ENCODE measurements at places on chromosomes 12 and 14. TPM values are rescaled to one million over a fixed set of nuclear protein-coding genes. Genes with fewer than 3 reads are reported as not detected.

- H3K27me3 ChIP-seq, result no peaks in the 10 kb centered on the region
- no peak overlapping the region for H3K27ac ChIP-seq
- no peak overlapping the region for H3K4me3 ChIP-seq
- no peaks in the 10 kb centered on the region for H3K4me1 ChIP-seq
- no peaks in the 10 kb centered on the region for H3K36me3 ChIP-seq
These were observed 31.2 kb downstream of the CCDC59 start for GRCh38 chr12:82326905-82327503.

DNA sequence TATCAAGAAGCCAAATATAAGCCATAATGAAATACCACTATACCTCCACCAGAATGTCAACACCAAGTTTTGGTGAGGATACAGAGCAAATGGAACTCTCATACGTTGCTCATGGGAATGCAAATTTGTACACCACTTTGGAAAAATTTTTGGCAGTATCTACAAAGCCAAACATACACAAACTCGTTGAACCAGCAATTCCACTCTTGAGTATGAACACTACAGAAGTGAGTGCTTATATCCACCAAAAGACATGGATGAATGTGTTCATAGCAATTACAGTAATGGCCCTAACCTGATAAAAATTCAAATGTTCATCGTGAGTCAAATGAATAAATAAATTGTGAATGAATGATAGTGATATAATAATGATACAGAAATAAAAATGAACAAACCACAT lies 24.8 kb downstream of the C12orf71 start:
- H3K36me3 ChIP-seq, result no peaks in the 10 kb centered on the region
- H3K27ac ChIP-seq, result no peak overlapping the region

GRCh38 chr14:90900476-90901083 lies 84.3 kb upstream of the TTC7B start:
- no peak overlapping the region for H3K4me3 ChIP-seq
- H3K4me1 ChIP-seq, result no peaks in the 10 kb centered on the region
- H3K27me3 ChIP-seq, result no peaks in the 10 kb centered on the region
- H3K36me3 ChIP-seq, result peaks cover 37% of the 10 kb centered on the region
- H3K27ac ChIP-seq, result no peak overlapping the region

DNA sequence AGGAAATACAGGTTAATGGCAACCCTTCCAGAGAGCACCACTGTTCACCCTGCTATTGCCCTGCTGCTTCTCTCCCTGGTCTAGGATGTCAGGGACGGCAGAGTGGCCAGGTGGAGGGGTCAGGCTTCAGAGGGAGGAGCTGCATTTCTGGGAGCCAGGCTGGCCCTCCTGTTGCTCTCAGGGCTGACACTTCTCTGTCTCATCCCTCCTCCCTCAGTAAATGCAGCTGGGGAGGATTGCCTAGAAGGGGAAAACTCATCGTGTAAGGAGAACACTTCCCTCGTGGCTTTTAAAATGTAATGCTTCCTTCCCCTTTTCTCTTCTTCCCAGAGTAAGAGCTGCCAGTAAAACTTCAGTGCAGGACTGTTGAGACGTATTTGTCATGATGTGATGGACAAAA lies 20.8 kb downstream of the SUSD6 start:
- H3K4me3 ChIP-seq, result no peak overlapping the region
- H3K4me1 ChIP-seq, result peaks cover 65% of the 10 kb centered on the region
- H3K27ac ChIP-seq, result no peak overlapping the region
- no peak for DNase-seq
- no peaks in the 10 kb centered on the region for H3K36me3 ChIP-seq

DNA sequence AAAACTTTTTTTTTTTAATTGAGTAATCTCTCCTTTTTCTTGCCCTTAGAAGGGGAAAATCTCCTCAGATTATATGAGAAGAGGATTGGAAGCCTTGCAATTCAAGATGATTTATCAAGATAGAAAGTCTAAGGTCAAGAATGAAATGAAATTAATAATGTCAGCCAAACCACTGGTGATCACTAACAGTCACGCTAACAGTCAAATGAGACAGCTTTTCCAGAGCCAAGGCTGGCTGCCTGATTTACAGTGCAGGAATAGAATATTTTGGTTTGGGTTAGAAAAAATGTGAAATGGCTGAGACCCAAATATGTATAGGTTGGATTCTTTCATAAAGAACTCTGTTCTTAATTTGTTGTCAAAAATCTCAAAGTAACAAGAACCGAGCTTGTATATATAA lies 204.3 kb downstream of the PPM1H start:
- no peak overlapping the region for H3K27ac ChIP-seq
- H3K27me3 ChIP-seq, result no peaks in the 10 kb centered on the region
- no peak for DNase-seq
- H3K4me3 ChIP-seq, result no peak overlapping the region
- H3K36me3 ChIP-seq, result no peaks in the 10 kb centered on the region

GRCh38 chr14:76769636-76770292 lies 8.5 kb downstream of the VASH1 start:
- DNase-seq, result no peak
- no peaks in the 10 kb centered on the region for H3K36me3 ChIP-seq
- no peaks in the 10 kb centered on the region for H3K27me3 ChIP-seq
- H3K4me3 ChIP-seq, result no peak overlapping the region
- no peak overlapping the region for H3K27ac ChIP-seq
- H3K4me1 ChIP-seq, result peaks cover 41% of the 10 kb centered on the region

DNA sequence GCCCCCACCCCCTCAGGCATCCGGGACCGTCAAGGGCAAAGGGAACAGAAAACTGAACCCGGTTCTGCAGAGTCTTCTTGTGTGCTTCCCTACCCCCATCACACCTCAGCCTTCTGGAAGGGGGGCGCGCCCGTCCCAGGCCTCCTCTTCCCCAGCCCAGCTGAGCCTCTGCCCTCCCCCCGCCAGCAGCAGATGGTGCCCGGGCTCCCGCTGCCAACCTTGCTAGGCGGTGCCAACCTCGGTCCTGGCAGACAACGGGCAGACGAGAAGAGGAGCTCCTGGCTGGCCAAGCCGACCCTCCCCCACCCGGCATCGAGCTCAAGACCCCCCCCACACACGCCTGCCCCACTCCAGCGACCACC lies 8.7 kb downstream of the STAC3 start:
- peaks cover 60% of the 10 kb centered on the region for H3K27me3 ChIP-seq
- no peak overlapping the region for H3K4me3 ChIP-seq
- peaks cover 68% of the 10 kb centered on the region for H3K4me1 ChIP-seq

DNA sequence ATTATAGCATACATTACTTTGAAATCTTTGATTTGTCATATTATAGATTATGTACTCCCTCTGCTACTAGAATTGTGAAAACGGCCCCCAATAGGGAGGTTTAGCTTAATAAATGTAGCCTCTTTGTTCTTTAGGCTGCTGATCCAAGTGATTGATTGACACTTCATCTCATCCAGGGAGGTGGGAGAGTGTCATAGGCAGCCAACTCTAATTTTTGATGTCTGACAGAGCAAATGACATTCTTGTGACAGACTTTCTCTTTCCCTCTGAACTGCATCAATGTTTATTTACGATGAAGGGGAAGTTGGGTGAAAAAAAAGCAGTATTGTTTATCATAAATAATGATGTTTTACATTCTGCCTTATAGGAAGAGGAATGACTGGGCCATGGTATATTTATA lies 221.4 kb downstream of the MDGA2 start:
- DNase-seq, result no peak
- H3K4me1 ChIP-seq, result no peaks in the 10 kb centered on the region
- no peaks in the 10 kb centered on the region for H3K27me3 ChIP-seq

DNA sequence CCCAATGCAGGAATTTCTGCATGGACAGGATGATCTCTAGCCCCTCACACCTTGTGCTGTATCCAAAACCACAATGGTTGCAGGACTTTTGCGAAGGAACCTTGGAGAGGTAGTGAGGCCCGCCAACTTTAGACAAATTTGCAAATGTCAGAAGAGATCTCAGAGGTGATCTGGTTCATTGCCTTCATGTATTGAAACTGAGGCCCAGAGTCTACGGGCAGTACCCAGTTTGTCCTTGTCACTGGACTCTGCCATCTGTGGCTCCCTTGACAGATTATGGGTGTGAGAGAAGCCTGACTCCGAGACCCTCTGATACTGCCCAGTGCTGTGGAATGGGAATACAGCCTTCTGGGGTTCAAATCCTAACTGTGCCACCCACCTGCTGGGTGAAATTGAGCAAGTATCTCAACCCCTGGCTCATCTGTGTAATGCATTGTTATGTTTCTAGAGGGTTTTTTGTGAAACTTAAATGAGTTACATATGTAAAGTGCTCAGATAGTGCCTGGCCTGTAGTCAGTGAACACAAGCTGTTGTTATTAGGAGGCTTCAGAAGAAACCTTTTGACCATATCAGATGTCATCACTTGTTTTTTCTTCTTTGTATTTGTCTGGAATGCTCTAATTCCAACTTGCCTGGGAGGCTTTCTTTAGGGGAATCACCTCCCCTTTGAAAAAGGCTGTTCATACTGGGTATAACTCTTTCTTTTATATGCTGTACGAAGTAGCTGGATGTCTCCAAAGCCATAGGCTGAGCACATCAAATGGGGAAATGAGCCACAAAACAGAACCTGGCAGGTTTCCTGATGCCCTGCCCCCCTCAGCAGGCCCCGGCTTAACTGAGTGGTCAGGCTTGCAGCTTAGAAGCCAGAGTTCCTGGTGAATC lies 71.4 kb upstream of the SRSF5 start:
- peaks cover 52% of the 10 kb centered on the region for H3K4me1 ChIP-seq
- peak overlapping the region; percentile 63 for H3K27ac ChIP-seq
- no peak overlapping the region for H3K4me3 ChIP-seq

GRCh38 chr14:99909513-99910064 lies 116.4 kb downstream of the EML1 start:
- no peaks in the 10 kb centered on the region for H3K27me3 ChIP-seq
- DNase-seq, result no peak
- no peaks in the 10 kb centered on the region for H3K4me1 ChIP-seq
- H3K36me3 ChIP-seq, result no peaks in the 10 kb centered on the region

- H3K36me3 ChIP-seq, result no peaks in the 10 kb centered on the region
- DNase-seq, result no peak
- peaks cover 97% of the 10 kb centered on the region for H3K27me3 ChIP-seq
- H3K27ac ChIP-seq, result no peak overlapping the region
- peaks cover 20% of the 10 kb centered on the region for H3K4me1 ChIP-seq
These were observed 5.5 kb upstream of the HOXC11 start for GRCh38 chr12:53967421-53967925.

GRCh38 chr12:82522762-82523161 lies 163.9 kb upstream of the TMTC2 start:
- H3K36me3 ChIP-seq, result no peaks in the 10 kb centered on the region
- H3K4me3 ChIP-seq, result no peak overlapping the region
- H3K27me3 ChIP-seq, result no peaks in the 10 kb centered on the region

Gene RAPGEF3
- total RNA-seq, result 0.49 TPM

Gene ANO2
- not detected for total RNA-seq

Gene CTDSP2
- 123 TPM for total RNA-seq

Gene PSMA6
- total RNA-seq, result 139 TPM

Gene CD4
- total RNA-seq, result 10.1 TPM

Gene IFNG
- total RNA-seq, result 248 TPM
